ENCODE measurements at places on chromosomes 2 and 18. TPM values are rescaled to one million over a fixed set of nuclear protein-coding genes. Genes with fewer than 3 reads are reported as not detected.
A peak's percentile ranks its signal among the peaks of the same experiment; 100 is the strongest.

The RGPD4 gene
- 0.63 TPM for total RNA-seq

DNA sequence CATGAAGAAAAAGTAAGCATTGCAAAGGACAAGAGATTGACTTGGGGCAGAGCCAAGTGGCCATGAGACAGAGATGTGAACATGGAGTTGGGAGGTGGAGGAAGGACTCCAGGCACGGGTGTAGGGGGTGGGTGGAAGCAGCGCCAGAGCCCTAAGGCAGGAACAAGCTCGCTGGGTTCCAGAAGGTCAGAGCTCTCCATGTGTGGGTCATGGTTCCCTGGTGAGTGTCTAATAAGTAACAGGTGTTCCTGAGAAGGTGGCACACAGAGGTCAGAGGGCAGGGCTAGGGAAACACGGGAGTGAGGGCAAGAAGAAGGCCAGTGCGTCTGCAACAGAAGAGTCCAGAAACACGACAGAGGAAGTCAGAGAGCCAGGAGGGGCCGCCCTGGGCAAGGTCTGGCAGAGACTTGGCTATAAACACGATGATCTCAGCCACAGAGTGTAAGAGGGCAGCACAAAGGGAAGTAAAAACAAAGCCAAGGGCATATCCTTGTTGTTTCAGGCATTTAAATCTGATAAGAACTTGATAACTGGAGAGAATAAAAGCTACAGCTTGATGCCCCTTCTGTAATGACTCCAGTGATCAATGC is 260.8 kb downstream of the TGIF1 start:
- no peak for DNase-seq

GRCh38 chr2:213220967-213221603 is 63.2 kb upstream of the SPAG16 start:
- no peak for DNase-seq

GRCh38 chr2:108619925-108620620 is 85.8 kb downstream of the LIMS1 start:
- no peak for DNase-seq

DNA sequence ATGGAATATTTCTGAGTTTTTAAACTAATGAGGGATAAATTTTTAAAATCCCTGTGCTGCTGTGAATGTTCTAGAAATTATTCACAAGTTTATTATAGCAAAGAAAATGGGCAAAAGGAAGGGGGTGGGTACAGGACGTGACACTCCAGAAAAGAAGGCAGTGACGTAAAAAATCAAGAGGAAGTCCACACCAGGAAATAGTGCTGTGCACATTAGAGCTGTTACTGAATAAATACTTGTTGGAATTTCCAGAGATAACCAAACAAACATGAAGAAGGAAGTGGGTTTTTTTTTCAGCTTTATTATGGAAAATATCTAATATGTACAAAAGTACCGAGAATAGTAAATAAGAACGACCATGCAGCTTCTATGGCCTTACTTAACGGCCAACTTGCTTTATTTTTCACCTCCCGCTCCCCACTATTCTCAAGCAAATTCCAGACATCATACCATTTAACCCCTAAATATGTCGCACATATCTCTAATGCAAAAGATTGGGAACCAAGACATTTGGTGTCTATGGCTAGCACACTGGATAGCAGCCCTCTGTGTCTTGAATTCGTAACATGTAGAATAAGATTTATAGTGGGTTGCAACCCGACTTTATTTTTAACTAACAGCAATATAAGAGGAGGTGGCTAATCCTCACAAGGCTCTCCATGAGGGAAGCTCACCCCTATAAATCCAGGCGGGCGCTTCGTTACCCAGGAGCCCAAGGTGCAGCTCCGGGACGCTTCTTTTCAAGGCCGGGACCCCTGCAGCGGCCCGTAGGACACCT is 580 bp upstream of the NDUFV2 start:
- DNase-seq: no peak

DNA sequence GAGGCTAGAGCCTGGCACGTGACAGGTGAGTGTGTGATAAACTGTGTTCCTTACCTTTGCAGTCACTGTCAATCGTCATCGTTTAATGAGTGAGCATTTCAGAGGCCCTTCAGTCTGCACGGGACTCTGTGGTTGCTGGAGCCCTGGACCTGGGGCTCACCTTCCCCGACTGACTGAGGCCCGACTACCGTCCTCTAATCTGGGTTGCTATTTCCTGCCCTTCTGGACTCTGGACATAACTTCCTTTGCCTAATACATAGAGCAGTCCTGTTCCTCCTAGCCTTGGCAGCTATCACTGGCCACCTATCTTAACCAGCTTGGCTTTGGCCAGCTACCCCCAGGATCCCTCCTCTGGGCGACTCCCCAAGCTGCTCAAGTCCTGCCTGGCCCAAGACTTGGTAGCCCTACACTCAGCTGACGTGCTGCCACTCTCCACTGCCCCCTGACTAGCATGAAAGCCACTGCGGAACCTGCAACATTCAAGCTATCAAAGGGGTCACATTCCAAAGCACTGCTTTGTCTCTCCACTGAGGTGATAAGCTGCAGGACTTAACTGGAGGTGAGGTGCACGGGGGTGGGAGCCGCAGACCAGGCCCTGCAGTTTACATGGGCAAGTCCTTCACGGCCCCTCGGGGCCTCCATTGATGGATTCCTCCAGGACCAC is 11.1 kb upstream of the RAB17 start:
- DNase-seq: no peak

The FLACC1 gene
- total RNA-seq: 4.5 TPM

The RGPD3 gene
- total RNA-seq: 0.11 TPM

DNA sequence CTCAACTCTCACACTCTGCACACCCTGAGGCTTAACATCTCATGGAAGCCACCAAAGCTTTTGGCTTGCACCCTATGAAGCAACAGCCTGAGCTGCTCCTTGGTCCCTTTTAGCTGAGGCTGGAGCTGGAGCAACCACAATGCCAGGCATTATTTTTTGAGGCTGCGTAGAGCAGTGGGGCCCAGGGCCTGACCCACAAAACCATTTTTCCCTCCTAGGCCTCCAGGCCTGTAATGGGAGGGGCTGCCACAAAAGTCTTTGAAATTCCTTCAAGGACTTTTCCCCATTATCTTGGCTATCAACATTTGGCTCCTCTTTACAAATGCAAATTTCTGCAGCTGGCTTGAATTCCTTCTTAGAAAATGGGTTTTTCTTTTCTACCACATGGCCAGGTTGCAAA is 39.8 kb downstream of the CTNNA2 start:
- no peak for DNase-seq

The TMEM169 gene
- total RNA-seq: 0.27 TPM

DNA sequence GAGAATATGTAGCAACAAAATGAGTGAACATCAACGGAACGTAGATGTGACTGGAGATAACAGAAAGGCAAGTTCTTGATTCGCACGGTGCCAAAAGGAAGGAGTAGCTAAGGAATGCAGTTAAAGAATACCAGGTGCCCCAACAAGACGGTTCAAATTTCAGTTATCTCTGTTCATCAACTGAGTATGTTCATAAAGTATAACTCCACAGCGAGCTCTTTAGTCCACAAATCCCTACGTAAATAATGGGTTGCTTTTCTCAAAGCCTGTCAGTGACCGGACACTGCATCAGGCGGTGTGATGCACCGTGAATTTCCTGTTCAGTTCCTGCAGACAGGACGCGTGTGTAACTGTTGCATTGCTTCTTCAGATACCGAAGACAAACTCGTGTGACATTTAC is 91.8 kb downstream of the NOL10 start:
- DNase-seq: no peak

- peak; percentile 1 for DNase-seq
Observed at GRCh38 chr18:12376034-12376753, 833 bp downstream of the AFG3L2 start.

The ALPP gene
- not detected for total RNA-seq

GRCh38 chr2:32611366-32611765 is 16.5 kb upstream of the TTC27 start:
- no peak for DNase-seq

- DNase-seq: no peak
Observed at GRCh38 chr18:13524054-13524453, 202.3 kb downstream of the FAM210A start.

DNA sequence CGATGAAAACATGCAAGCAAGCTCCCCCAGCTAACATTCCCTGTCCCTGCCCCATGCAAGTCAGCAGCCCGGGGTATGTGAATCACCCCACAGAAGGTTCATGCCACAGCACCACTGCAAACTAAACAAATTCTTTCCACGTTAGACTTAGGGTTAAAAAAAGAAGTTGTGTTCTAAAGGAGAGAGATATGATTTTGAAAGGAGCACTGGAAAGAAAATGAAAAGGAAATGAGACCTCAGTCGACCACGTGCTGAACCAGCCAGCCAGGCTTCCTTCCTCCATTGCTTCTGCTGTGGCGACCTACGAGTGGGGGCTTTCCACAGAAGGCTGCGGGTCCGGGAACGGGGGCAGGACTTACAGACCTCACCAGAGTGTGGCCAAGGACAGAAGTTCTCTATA is 52.0 kb downstream of the ARL4C start:
- DNase-seq: no peak

DNA sequence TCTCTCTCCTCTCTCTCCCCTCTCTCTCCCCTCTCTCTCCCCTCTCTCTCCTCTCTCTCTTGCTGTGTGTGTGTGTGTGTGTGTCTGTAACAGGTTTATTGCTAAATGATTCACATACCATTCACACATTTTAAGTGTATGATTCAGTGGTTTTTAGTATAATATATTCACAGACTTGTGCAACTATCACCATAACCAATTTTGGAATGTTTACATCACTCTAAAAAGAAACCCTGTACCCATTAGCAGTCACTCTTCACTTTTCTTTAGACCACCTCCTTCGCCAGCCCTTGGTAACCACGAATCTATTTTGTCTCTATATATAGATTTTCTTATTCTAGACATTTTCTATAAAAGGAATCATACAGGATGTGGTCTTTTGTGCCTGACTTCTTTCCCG is 11.4 kb downstream of the THNSL2 start:
- DNase-seq: no peak

GRCh38 chr18:50410008-50410407 is 35.2 kb downstream of the SKA1 start:
- DNase-seq: no peak

The NAT8 gene
- total RNA-seq: not detected

- no peak for DNase-seq
Observed at GRCh38 chr2:36478332-36478738, 119.6 kb downstream of the FEZ2 start.

DNA sequence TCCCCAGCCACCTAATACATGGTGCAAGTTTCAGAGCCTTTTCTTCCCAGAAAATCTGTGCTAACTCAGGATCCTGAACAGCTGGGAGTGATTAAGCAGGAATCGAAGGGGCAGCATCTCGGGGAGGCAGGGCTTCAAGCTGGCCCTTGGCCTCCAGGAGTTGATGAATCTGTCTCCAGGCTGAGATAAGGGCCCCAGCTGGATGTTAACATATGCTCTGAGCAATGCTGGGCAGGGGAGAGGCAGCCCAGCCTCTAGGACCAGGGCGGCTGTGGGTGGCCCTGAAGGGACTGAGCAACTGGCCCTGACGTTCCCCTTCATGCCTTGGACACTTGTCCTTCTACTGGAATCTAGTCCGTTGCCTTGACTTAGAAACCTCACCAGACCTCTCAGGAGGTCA is 84.1 kb upstream of the EPC2 start:
- no peak for DNase-seq

- DNase-seq: no peak
Observed at GRCh38 chr2:199348871-199349270, 108.9 kb downstream of the SATB2 start.

GRCh38 chr2:18495058-18495457 is 65.4 kb downstream of the RDH14 start:
- DNase-seq: no peak

- DNase-seq: no peak
Observed at GRCh38 chr18:35953688-35954087, 18.8 kb upstream of the RMP24 start.

- DNase-seq: no peak
Observed at GRCh38 chr2:241866790-241867645, 2.5 kb upstream of the RTP5 start.

The PHLPP1 gene
- 6.8 TPM for total RNA-seq

DNA sequence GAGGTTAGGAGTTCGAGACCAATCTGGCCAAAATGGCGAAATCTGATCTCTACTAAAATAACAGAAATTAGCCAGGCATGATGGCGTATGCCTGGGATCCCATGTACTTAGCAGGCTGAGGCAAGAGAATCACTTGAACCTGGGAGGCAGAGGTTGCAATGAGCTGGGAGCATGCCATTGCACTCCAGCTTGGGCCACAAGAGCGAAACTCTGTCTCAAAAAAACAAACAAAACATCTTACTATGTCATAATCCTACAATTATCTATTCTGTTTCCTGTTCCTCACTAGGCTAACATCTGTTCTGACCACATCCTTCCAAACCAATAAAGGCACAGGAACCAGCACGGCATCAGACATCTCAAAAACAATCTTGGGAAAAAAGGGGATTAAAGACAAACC is 361.8 kb upstream of the UBE2E3 start:
- no peak for DNase-seq

DNA sequence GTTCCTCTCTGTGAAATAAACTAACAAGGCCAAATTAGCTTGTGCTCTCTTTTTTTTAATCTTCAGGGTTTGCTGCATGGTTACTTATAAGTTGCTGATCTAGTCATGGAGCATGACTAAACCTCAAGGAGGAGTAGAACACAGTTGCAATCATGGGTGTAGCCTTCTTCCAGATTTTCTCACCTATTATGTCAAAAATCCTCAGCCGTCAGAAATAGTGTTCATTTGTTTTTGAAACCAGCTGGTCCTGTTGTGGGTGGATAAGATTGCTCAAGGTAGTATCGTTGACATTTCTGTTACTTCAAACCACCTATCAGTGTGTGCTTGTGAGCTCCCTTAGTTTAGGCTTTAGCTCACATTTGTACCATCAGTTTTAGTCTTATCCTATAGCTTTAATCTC is 11.2 kb downstream of the RELCH start:
- no peak for DNase-seq

DNA sequence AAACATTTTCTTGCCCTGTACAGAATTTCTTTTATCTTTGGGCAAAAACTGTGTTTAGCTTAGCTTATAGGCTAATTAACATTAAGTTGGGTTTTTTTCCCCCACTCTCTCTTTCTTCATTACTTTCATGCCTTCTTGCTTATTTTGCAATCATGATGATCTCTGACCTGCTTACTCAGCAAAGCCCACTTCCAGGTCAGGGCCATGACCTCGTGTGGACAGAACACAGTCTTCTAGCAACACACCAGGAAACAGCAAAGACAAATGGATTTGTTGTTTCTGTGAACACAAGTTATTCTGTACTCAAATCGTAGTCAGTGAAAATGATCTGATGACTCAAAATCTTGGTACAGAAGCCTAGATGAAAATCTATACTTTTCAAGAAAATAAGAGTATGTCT is 60.7 kb downstream of the SPATS2L start:
- DNase-seq: no peak

DNA sequence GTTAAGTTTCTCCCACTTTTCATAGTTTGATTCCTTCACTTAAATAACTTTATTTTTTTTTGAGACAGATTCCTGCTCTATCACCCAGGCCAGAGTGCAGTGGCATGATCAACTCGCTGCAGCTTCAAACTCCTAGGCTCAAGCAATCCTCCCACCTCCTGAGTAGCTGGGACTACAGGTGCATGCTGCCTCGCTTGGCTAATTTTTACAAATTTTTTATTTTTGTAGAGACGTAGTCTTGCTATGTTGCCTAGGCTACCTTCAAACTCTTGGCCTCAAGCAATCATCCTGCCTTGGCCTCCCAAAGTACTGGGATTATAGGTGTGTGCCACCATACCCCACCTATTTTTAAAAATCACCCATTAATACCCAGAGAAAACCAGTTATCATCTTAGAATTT is 14.2 kb upstream of the WIPF1 start:
- DNase-seq: no peak
